ENCODE measurements at places on chromosomes 12 and 14.
A peak's percentile ranks its signal among the peaks of the same experiment; 100 is the strongest.

DNA sequence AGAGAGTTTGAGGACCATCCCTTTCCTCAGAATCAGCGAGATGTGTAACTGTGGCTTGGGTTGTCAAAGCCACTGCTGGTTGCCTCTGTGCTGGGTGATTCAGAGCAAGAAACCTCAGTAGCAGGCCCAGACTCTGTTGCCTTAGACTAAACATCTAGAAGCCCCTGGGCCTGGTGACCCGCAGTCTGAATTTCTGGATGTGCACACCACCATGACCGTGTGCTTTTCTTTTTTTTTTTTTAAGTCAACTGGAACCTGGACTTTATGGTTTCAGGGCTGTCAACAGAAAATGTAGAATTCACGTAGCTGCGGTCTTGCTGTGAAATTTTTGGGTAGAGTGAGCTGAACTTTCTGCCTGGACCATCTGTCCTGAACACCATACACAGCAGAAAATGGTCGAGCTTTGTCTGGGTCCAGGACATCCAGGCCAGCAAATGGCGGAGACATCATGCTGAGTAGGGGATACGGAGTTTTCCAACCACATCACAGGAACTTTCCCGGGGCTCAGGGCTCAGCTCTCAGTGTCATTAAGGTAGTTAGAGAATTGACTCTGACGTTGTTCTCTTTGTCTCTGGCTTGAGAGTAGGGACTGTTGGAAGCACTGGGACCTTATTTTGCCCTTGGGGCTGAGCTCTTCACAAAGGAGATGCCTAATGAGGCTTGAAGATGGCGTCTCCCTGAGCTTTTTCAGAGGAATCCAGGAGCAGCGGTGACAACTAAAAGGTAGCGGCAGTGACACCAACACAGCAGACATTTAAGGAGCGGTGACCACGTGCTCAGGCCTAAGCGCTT, 23.0 kb upstream of the BATF start:
- peak; percentile 48 for DNase-seq

GRCh38 chr14:103340480-103341212, 6.6 kb downstream of the EIF5 start:
- DNase-seq: no peak

GRCh38 chr12:66605293-66605692, 73.6 kb downstream of the GRIP1 start:
- DNase-seq: no peak

- DNase-seq: no peak
Observed at GRCh38 chr14:31949709-31950108, 127.4 kb upstream of the ARHGAP5 start.

- DNase-seq: no peak
Observed at GRCh38 chr12:24436667-24437066, 487.2 kb upstream of the SOX5 start.

DNA sequence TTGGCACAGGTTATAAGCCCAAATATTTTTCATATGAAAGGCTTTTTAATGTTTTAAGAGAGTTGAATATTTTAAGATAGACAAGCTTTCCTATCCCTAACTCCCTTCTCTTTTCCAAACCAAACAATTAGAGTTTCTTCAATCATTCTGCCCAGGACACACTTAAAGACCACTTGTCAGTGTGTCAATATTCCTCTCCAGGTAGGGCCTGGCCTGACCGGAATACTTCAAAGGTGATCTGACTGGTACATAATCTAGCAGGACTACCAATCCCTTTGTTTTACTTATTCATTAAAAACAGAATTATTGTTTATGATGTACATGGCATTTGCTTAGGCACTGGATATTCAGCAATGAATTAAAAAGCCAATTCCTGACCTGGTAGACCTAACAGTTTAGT, 24.2 kb upstream of the SNRPF start:
- DNase-seq: no peak

- peak; percentile 67 for DNase-seq
Observed at GRCh38 chr12:51318846-51319599, 5.0 kb downstream of the BIN2 start.

- no peak for DNase-seq
Observed at GRCh38 chr12:115492553-115492952, 784.9 kb downstream of the MED13L start.

DNA sequence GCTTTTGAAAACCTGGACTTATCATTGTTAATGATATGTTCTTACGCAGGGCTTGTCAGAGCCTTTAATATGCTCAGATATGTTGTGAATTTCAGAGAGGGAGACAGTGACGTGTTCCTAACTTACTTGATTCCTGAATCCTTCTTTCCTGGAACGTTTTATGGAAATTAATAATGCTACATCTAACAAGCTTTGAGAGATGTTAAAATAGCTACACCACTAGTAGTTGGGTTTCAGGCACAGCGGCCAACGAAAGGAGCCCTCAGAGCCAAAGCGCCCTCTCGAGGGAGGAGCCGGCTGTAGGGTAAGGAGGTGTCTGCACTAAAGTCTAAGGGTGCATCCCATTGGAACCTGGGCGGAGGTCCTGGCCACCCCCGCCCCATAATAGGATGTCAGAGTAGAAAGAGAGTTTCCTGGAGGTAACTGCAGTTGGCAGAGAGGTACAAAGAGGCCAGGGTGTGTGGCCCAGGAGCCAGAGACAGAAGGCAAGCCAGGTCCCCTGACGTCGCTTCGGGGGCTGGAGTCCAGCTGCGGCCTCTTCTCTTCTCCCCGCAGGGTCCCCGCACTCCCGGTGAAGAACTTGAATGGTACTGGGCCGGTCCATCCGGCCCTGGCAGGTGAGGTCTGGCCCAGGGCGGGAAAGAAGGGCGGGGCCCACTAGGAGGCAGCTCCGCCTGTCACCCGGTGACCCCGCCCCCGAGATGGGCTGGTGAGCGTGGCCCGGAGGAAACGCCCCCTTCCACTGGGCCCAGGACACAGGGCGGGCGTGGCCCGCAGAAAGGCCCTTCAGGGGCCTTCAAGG, 36.3 kb downstream of the DTX1 start:
- DNase-seq: no peak

- DNase-seq: no peak
Observed at GRCh38 chr12:76025601-76026575, 5.7 kb downstream of the PHLDA1 start.

DNA sequence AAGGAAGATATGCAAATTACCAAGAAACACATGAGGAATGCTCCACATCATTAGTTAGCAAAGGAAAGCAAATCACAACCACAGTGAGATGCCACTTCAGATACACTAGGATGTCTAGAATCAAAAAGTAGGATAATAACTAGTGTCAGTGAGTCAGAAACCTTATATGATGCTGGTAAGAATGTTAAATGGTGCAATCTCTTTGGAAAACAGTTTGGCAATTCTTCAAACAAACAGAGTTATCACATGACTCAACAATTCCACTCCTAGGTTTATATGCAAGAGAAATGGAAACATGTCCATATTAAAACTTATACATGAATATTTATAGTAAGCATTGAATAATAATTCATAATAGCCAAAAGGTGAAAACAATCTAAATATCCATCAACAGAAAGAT, 220.9 kb downstream of the FOXG1 start:
- no peak for DNase-seq

GRCh38 chr12:17035372-17035771, 429.4 kb upstream of the LMO3 start:
- DNase-seq: no peak

GRCh38 chr14:85366226-85366625, 163.7 kb upstream of the FLRT2 start:
- no peak for DNase-seq

DNA sequence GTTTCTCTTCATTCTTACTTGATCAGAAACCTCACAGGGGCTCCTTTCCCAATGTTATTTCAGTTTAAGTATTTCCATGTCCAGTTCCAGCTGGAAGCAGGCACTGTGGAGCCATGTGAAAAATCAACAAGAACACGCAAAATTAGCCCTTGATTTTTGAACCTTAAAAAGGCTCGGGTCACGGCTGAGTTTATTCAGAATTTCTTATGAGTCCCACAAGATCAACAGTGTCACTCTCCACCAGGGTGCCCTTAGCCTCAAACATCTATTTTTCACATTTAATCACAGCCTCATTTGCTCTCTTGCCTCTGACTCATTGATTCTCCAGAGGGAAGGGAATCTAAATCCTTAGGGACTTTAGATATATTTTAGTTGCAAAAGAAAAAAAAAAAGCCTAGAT, 157.7 kb upstream of the AVPR1A start:
- no peak for DNase-seq

DNA sequence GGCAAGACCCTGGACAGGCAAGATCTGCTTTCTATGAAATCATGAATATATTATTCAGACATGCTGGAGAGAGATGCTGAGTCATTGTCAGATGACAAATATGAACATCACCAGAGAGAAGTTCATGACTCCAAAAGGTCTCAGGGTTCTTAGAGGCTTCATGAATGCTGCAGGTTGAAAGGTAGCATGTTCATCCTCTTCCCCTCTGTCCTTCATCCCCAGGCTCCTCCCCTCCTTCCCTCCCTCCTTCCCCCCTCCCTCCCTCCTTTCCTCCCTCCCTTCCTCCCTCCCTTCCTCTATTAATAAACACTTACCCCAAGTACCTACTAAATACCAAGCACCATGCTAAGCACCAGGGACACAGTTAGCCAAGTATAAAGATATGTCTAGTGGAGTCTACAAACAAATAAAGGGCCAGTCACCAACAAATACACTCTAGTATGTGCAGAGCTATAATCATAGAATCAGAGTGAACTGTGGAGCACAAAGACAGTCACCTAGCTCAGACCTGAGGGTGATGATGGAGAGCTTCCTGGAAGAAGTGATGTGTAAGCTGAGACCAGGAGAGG, 46.2 kb downstream of the RPH3A start:
- DNase-seq: no peak

- no peak for DNase-seq
Observed at GRCh38 chr14:25411781-25412757, 362.1 kb upstream of the STXBP6 start.

- no peak for DNase-seq
Observed at GRCh38 chr12:54429014-54429471, 10.0 kb upstream of the ITGA5 start.

DNA sequence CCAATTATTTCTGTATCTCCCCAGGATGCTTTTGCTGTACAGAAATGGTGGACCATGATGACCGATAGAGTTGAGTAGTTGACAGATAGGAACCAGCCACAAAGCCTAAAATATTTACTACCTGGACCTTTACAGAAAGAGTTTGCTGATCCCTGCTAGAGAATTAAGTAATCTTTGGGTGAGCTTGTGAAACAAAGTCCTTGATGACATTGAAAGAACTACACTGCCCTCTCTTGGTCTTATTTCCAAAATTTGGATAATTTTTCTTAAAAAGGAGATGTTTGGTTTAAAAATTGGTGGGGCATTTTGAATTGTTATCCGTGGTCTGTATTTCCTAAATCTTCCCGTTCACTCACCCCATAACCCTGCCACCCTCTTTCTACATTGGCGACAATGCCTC, 13.7 kb upstream of the TCTN1 start:
- no peak for DNase-seq

DNA sequence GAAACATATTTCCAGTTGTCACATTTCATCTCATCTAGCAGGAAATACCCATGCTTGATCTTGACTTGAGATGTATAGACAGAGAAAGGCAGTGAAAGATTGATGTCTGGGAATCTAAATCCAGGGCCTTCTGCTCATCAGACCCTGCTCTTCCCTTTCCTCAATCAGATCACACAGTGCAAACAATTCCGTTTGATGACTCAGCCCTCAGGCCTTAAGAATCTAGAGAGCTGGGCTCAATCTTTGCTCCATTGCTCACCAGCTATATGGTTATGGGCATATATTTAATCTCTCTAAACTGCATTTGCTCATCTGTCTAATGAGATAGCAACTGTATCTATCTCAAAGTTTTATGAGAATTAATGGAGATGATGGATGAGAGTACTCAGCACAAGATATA, 201.8 kb upstream of the CCDC196 start:
- DNase-seq: no peak

- no peak for DNase-seq
Observed at GRCh38 chr12:104799458-104799857, 158.6 kb downstream of the SLC41A2 start.

DNA sequence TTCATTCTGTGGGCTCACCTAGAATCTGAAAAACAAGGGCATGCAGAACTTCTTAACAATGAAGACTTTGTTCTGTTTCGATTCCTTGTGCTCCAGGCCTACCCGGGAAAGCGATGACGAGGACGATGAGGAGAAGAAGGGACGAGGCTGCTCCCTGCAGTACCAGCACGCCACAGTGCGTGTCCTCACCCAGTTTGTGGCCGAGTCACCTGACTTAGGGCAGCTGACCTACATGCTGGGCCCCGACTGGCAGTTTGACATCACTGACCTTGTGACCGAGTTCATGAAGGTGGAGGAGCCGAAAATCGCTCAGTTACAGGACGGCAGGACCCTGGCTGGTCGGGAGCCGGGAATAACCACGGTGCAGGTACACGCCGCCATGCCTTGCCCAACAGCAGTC, 585.4 kb downstream of the AACS start:
- DNase-seq: no peak

GRCh38 chr12:92140896-92141536, 4.6 kb downstream of the BTG1 start:
- DNase-seq: no peak

- no peak for DNase-seq
Observed at GRCh38 chr12:86834217-86834616, 578.0 kb upstream of the MGAT4C start.

DNA sequence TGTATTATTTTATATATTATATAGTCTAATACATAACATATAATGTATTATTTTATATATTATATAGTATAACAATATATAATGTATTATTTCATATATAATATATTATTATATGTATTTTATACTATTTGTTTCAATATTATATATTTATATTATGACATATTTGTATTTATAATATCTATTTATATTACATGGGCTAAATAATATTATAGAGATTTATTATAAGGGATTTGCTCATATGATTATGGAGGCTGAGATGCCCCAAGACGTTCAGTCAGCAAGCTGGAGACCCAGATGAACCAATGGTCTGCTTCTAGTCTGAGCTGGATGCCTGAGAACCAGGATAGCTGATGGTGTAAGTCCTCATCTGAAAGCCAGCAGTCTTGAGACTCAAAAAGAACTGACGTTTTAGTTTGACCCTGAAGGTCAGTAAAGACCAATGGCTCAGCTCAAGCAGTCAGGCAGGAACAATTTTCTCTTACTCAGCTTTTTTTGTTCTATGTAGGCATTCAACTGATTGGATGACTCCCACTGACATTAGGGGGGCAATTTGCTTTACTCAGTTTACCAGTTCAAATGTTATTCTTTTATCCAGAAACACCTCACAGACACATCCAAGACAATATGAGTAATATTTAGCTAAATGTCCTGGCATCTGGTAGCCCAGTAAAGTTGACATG, 130.4 kb downstream of the FLRT2 start:
- DNase-seq: no peak

DNA sequence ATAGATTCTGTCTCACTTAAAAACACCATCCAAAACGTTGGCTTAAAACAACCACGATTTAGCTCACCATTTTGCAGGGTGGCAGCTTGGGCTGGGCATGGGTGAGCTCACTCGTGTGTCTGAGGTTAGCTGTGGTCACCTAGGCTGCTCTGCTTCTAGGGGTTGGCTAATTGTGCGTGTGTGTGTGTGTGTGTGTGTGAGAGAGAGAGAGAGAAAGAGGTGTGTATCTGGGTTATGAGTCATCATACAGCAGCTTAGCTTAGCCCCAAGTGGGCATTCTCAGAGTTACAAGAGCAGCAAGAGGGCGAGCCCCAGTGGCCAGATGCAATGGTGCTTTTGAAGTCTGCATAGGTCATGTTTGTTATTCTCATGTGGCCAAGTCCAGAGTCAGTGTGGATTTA, 6.0 kb downstream of the FBXW8 start:
- peak; percentile 67 for DNase-seq

GRCh38 chr14:66037361-66037760, 448.8 kb upstream of the CCDC196 start:
- DNase-seq: no peak

GRCh38 chr14:72636094-72636493, 257.8 kb downstream of the DPF3 start:
- no peak for DNase-seq
